ENCODE measurements at places on chromosomes 1 and 21.

- no peak for DNase-seq
Measured at GRCh38 chr1:7594714-7595295, 176.3 kb upstream of the VAMP3 start.

- no peak for DNase-seq
Measured at GRCh38 chr1:193703655-193704054, 517.2 kb upstream of the B3GALT2 start.

DNA sequence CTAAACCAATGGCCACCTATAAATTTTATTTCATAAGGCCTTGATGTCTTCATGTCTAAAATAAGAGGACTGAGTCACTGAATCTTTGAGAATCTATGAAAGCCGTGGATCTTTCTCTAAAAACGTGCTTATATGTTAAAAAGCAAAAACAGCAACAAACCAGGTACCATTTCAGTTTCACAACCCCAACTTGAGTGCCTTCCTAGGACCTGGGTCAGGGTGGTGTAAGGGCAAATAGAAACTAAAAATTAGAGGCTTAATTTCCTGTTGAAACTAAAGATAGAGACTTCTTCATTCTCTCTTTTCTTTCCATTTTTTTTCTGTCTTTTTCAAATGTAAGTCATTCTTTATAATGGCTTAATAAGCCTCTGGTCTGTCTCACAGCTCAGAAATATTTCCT lies 27.2 kb upstream of the PGBD5 start:
- no peak for DNase-seq

- no peak for DNase-seq
Measured at GRCh38 chr1:182700351-182700709, 15.9 kb upstream of the RGS8 start.

DNA sequence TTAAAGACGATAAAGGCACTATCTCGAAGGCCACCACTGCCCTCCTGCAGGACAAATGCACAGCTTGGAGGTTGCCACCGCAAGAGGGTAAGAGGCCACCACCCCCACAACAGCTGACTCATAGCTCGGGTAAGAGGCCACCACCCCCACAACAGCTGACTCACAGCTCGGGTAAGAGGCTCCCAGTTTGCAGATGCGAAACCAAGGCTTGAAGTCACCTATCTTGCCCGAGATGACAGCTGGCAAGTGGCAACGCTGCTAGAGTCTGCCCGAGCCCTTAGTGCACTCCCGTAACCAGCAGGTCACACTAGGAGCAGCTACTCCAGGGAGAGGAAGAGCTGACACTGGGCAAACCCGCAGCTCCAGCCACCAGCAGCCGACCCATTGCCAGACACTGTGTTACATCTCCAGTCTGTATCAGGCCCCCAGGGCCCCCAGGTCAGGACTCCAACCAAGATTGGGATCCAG lies 17.1 kb upstream of the SPSB1 start:
- DNase-seq = no peak

DNA sequence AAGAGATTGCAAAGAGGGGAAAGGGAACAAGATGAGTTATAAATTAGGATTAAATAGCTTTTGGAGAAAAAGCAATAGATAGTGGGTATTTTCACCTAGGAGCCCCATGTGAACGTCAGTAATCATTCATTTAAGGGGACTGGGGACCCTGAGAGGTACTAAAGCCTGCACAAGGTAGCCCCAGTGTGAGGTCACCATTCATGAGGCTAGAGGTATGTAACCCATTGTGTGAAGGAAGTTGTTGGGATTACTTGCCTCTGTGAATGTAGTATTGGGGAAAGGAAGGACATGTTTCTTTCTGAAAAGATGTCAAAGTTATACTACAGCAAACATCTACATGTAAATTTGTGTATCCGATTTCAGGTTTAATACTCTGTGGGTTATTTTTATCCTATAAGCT lies 276.8 kb downstream of the TBX15 start:
- no peak for DNase-seq

DNA sequence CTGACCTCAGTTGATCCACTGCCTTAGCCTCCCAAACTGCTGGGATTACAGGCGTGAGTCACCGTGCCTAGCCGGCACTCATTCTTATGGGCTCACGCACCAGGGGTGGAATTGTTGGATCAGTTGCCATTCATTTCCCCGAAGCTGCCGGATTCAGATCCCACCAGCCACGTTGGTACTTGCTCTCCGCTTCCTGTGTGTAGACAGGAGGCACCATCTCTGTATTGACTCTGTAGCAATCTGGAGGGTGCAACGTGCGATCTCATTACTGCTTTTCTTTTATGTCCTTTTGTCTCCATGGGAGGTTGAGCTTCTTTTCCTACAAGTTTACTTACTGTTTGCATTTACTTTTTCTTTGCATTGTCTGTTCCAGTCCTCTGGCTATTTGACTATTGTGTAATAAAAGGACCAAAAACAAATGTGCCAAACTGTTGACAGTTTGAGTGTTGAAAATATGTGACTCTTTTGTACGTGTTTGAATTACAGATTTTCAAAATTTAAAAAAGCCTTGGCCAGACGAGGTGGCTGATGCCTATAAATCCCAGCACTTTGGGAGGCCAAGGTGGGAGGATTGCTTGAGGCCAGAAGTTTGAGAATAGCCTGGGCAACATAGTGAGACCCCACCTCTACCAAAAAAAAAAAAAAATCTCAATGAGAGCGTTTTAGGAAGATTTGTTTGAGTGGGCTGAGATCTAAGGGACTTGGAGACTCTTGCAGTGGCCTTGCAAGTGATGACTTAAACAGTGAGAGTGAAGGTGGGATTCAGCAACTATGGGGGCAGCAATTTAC lies 39.1 kb downstream of the SPSB1 start:
- DNase-seq = no peak

GRCh38 chr1:112344754-112345423 lies 51.1 kb upstream of the CTTNBP2NL start:
- no peak for DNase-seq

- no peak for DNase-seq
Measured at GRCh38 chr1:60621368-60621851, 461.0 kb upstream of the NFIA start.

DNA sequence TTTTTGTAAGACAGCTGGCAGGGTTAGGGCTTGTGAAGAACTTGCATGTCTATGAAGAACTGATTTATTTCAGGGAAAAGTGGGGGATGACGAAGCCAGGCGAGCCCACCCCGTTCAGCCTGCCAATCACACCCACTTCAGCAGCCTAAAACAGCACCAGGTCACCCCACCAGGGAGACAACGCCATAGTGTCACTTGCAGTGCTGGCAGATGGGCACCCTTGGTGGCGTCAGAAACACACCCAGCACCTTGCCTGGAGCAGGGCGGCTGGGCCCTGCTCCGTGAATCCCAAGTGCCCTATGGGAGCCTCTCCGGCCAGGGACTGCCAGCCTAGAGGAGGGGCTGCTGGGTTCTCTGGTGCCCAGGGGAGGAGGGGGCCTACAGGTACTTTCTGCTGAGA lies 5.0 kb upstream of the NADK start:
- DNase-seq = no peak

- DNase-seq = no peak
Measured at GRCh38 chr1:85047472-85048295, 616 bp downstream of the MCOLN3 start.

DNA sequence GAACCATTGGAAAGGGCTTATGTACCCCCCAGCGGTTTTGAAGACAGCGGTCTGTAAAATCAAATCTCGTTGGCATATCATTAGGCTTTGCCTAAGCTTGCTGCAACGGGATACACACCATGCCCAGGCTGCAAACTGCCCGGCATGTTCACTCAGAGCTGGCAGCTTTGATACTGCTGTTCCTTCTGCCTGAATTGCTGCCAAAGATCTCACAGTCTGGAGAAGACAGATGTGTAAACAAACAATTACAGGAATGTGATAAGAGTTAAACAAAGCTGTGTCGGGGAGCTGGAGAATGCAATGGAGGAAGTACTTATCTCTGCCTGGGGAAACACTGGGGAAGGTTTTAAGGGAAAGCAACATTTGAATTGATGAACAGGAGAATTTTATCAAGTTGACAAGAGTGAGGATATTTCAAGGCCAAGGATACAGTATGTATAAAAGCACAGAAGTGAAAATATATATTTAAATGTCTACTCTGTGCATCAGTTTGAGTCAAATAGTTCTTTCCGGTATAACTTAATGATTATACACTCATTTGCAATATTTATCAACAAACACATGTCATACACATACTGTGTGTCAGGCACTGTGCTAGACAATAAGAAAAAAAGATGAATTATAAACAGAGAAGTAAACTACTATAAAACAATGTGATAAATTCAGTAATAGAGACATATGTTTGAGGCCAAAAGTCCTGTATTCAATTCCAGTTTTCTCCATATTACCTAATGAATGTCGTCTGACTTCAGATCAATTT lies 29.9 kb downstream of the CHML start:
- no peak for DNase-seq

DNA sequence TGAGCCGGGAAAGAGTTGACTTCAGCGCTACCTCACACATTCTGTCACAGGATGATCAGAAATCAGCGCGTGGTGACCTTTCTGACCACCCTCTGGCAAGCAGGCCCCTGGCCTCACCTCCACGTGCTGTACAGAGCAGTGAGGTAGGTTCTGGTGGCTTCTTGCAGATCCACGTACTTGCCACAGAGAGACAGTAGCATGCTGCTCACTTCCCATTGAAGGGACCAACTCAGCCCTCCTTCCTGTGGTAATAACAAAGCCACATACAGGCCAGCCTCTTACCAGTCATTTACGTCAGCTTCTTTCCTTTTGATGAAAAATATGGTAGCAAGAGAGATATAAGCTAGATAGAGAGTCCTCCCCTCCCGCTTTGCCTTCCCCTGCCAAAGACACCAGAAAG lies 200.7 kb downstream of the CHRM3 start:
- no peak for DNase-seq

GRCh38 chr1:60036856-60037460 lies 36.6 kb downstream of the C1orf87 start:
- DNase-seq = no peak

- DNase-seq = no peak
Measured at GRCh38 chr1:17184822-17185484, 20.0 kb upstream of the PADI1 start.

GRCh38 chr1:47433477-47434050 lies 4.3 kb upstream of the FOXD2 start:
- no peak for DNase-seq

- no peak for DNase-seq
Measured at GRCh38 chr1:51618715-51619114, 1.8 kb downstream of the OSBPL9 start.

GRCh38 chr1:147480565-147480935 lies 60.8 kb upstream of the BCL9 start:
- no peak for DNase-seq

DNA sequence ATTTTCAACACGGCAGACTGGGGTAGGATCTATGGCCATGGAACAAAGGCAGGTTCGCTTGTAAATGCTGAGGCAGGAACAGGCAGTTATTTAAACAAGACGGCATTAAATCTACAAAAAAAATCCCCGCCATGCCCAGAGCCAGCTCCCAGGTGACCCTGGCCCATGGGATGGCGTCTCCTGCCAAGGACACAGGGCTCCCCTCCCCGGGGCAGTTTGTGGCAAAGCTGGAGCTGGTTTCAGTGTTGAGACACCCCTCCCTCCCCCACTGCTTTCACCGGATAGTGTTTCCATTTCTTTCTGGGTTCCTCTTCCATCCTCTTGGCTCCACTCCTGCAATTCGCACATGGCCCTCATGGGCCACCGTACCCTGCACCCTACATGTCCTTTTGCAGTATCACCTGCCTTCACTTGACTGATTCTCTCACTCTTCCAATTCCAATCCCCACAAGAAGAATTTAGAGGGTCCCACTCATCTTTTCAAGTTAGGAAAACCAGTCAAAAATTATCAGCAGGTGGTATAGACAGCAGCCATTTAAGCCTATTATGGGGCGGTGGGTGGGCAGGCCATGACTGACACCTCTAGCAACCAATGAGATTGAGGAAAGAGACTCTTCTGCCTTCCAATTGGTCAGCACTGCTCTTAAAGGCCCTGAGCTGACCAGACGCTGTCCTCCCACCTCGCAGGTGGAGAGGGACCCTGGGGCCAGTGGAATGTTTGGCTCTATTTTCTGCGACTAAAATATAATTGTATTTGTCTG lies 52.0 kb downstream of the OLIG1 start:
- no peak for DNase-seq

DNA sequence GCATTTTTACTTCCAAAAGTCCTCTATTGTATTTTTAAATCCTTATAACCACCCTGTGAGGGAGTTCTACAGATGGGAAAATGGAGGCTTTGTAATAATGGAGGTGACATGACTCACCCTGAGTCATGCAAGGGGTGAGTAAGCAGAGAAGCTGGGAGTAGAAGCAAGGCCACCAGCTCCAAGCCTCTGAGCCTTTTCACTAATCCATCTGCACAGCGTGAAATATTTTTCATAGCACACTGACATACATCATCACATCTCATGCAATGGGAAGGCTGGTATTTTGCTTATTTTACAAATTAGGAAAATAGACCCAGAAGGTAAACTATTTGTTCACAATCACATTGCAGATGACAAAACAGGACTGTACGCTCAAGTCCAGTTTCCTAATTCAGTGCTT lies 96.9 kb downstream of the KCNH1 start:
- DNase-seq = no peak

- no peak for DNase-seq
Measured at GRCh38 chr1:226344441-226345259, 35.7 kb upstream of the LIN9 start.

GRCh38 chr1:26072305-26072704 lies 4.9 kb upstream of the TRIM63 start:
- DNase-seq = no peak

DNA sequence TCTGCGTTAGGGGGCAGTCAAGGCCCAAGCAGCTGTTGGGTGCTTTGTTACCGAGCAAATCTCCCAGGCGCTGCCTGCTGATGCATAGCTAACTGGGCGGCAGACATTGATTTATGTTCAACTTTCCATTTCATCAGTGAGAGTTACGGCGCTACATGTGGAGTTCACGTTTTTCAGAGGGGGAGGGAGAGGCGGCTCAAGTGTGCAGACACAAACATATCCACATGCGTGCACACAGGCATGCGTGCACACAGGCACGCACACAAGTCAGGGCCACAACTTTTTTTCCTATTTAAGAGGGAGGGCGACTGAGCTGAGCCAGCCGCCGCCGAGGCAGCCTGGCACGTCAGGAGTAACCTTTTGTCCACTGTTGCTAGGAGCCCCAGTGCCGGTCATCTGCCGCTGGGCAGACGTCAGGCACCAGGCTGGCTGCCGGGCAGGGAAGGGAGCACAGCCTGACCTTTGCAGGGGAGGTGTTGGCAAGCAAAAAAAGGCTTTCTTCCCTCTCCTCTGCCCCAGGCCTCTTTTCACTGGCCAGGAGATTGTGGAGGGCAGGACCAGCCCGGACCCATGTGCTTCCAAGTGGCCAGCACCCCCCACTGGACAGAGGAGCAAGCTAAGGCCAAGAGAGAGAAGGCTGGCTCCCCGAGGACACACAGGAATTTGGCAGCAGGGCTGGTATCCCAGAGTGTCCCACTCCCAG lies 73.3 kb downstream of the MRPL37 start:
- DNase-seq = peak; percentile 65

- DNase-seq = no peak
Measured at GRCh38 chr21:42567861-42568260, 54.2 kb downstream of the SLC37A1 start.

GRCh38 chr1:201503397-201504176 lies 3.3 kb downstream of the CSRP1 start:
- DNase-seq = peak; percentile 34

Measured in hypothalamus (tissue), 51 donors.